ENCODE measurements at places on chromosomes 5 and 9.

DNA sequence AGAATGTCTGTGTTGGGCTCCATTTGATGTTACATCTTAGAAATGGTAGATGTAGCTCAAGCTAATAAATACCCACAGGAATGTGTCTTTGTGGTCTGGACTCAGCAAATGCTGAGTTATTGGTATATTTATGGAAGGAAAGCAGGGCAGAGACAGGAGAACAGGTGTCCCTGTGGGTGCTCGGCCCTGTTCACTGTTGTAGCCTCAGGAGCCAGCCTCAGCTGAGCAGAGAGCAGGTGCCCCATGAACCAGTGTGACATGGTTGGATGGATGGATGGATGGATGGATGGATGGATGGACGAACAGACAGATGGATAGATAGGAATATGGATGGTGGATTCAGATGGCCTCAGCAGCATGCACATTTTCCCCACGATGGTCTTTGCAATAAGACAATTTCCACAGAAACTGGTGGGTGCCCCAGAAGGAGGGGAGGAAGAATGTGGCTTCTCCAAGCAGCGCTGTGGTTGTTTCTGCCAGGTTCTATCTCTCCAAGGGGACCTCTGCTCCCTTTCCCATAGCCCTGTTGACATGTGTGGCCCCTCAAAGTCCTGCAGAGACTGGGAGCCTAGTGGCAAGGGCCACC lies 8.2 kb upstream of the IRF1 start:
- DNase-seq = no peak

GRCh38 chr9:31140316-31140715 lies 1244.1 kb upstream of the ACO1 start:
- DNase-seq = no peak

DNA sequence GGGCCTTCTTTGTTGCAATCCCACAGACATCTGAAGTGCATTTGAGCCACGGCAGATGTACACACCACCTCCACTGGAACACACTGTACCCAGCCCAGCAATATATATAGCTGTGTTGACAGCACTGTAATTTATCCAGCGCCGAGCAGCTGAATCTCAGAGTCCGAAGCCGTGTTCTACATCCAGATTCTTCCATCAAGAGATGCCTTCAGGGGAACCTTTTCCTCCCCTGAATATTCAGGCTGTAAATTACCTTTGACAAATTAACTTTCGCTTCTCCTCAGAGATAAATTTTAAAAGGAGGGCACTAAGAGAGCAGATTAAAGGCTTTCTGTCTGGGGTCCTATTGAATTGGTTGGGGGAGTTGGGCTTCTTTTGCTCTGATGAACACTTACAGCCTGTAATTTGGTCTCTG lies 76.4 kb downstream of the ROR2 start:
- no peak for DNase-seq

GRCh38 chr9:26219961-26220360 lies 541.7 kb upstream of the TUSC1 start:
- DNase-seq = peak; percentile 46

GRCh38 chr9:115847216-115847615 lies 306.4 kb upstream of the PAPPA start:
- DNase-seq = no peak

GRCh38 chr5:150694612-150695011 lies 6.2 kb downstream of the RBM22 start:
- DNase-seq = no peak

- DNase-seq = no peak
These were observed 54.9 kb downstream of the NDST1 start for GRCh38 chr5:150562832-150563231.

GRCh38 chr5:142432961-142433360 lies 108.1 kb upstream of the SPRY4 start:
- DNase-seq = no peak

GRCh38 chr9:93049491-93049890 lies 9.0 kb upstream of the SUSD3 start:
- no peak for DNase-seq

DNA sequence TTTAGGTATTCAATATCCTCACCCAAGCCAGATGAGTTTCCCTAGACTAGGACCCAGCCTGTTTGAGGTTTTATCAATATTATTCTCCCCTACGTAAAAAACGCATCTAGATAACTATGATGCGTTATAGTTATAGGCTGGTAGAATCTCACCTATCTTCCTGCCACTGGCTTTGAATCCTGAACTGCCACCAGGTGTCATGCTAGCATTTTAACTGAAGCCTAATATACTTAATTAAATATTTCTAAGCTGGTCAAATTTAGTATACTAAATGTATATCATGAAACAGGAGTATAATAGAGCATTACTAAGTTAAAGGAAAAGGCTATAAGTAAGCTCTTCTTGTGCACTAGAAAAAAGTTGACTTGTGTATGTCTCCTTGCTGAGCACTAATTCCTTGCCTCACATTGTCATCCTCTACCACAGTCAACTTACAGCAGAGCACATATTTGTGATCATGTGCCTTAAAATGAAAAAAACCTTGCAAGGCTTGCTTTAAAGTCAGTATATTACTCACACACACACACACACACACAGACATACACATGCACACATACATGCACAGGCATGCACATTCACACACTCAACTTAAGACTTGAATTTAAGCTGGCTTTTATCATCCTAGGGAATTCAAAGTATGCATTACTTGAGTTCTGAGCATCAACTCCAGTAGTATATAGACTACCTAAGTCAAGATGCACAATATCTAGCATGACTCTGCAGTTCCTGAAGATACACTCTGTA lies 303.4 kb downstream of the ADGRV1 start:
- peak; percentile 21 for DNase-seq

GRCh38 chr5:93384026-93384425 lies 197.0 kb downstream of the NR2F1-AS1 start:
- DNase-seq = no peak

DNA sequence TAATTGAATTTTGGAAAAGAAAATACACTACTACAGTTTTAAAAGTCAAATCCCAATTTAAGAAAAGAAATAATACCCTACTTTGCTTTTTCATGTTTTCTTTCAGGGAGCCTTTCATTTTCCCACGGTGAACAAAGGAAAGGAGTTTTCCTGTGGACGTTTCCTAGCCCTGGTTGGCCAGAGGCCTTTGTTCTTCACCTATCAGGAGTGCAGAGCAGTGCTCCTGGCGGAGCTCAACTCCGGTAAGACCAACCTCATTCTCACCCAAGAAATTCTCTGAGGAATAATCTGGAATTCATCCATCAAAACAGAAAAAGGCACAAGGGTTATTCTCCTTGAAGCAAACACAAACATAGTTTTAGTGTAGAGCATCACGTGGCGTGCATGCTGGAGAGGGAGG lies 248.9 kb downstream of the ADGRV1 start:
- no peak for DNase-seq

DNA sequence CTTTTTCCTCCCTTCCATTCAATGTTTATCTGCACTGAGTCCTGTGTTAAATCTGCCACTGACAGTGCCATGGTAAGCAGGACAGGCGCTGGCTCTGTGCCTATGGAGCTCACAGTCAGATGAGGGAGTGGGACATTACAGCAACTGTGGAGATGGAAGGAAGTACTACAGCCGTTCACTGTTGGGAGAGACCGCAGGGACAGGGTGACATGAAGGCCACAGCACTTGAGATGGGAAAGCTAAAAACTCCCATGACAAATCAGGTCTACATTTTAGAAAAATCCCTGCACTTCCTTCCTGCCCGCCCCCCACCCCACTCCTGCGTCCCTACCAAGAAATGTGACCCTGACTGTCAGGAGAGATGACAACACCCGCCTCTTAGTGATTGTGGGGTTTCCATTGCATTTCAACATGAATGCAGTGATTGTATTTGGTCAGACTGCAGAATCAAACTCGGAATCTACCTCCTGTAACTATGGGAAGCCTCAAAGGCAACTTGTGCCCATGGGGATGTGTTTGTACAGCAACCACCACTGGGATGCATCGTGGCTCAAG lies 56.4 kb downstream of the GTF3C4 start:
- DNase-seq = no peak

GRCh38 chr5:40879163-40879942 lies 29.9 kb upstream of the C7 start:
- peak; percentile 41 for DNase-seq

DNA sequence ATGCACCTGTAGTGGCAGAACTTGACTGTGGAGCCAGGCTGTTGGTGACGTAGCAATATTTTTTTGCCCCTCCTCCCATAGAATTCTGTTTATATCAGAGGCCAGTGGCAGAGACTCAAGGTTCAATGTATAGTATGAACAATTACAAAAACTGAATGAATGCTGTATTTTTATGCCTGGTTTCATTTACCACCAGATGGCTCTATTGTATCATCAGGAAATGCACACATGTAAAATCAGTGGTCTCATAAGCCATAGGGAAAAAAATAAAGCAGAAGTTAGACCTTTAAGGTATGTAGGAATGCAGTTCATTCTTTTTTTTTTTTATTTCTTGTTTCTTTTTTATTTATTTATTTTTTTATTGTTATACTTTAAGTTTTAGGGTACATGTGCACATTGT lies 43.6 kb downstream of the CCDC192 start:
- peak; percentile 44 for DNase-seq

GRCh38 chr9:35980289-35981011 lies 22.5 kb upstream of the OR2S2 start:
- DNase-seq = no peak

- no peak for DNase-seq
These were observed 83.1 kb upstream of the CPLX2 start for GRCh38 chr5:175788155-175788787.

DNA sequence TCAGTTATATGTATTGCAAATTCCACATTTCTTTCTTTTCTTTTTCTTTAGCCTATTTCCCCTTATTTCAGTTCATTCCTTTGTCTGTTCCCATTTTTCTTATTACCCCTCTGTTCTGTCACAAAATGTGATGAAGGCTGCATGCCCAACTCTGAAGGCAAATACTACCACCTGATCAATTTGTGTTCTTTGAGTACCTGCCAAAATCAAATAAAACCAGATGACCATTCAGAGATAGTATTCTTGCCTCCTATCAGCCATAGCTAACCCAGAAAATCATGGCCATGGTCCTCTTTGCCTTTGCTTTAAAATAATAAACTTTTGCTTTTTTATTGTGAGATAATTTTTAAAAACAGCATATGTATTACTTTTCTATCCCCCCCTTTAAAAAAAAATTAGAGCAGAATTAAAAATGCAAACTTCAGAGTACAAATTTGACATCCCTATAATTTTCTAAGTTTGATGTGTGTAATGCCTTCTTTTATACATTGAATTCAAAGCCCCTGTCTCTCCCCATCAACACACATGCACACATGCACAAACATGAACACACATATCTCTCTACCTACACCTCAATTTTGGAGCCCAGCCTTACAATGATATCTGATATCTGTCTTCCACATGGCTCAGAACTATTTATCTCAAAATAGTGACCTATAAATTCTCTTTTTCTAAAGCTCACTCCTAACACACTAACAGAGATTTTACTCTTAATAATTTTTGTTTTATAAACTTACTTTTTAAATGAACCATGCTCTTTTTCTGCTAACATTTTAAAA lies 3.5 kb downstream of the RFESD start:
- DNase-seq = no peak

DNA sequence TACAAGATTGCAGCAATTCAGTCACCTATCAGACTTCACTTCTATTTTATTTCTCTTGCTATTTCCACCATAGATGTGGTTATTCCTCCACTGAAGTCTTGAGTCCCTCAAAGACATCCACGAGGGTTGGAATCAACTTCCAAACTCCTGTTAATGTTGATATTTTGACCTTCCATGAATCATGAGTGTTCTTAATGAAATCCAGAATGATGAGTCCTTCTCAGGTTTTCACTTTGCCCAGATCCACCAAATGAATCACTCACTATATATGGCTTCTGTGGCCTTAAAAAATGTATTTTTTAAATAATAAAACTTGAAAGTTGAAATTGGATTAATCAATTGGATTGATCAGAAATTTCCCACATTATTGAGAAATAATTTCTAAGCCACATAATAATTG lies 1821.0 kb downstream of the EFNA5 start:
- no peak for DNase-seq

DNA sequence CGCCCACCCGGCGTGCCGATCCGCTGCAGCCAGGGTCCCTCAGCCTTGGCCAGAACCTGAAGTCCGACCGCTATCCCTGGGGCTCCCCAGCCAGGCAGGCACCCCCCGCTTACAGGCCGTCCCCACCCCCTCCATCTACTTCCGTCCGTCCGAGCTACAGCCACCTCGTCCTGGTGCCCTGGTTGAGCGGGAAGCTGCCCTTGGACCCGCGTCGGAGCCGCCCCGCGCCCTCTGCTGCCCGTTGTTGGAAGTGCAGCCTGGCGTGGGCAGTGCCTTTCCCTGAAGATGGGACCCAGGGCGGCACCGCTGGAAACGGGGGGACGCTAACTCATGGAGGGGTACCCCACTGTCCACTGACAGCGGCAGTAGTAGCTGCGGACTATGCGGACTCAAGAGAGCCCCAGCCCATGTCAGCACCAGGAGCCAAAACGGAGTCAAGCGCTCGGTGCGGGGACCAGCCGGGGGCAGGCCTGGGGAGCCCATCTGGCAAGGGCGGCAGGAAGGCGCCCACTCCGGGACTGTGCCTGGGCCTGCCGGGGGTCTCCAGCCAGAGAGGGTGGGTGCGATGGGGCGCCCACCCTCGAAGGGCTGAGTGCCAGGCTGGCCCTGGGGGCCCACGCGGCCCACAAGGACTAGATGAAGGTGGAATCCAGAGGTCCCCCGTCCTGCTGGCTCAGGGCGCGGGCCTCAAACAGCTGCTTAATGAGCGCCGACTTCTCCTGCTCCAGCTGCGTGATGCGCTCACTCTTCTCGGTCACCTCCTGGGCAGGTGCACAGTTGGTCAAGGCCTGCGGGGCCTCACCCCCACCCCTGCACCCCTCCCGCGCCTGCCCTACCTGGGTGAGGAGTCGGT lies 6.1 kb downstream of the SAPCD2 start:
- peak; percentile 75 for DNase-seq

All from brain (organoid and tissue), 16 donors.